Hippocampal formation (tissue), 2 donors: ENCODE measurements at places on chromosomes 13 and 19.

- DNase-seq, result no peak
Observed at GRCh38 chr13:64078025-64078424, 2662.4 kb upstream of the PCDH20 start.

DNA sequence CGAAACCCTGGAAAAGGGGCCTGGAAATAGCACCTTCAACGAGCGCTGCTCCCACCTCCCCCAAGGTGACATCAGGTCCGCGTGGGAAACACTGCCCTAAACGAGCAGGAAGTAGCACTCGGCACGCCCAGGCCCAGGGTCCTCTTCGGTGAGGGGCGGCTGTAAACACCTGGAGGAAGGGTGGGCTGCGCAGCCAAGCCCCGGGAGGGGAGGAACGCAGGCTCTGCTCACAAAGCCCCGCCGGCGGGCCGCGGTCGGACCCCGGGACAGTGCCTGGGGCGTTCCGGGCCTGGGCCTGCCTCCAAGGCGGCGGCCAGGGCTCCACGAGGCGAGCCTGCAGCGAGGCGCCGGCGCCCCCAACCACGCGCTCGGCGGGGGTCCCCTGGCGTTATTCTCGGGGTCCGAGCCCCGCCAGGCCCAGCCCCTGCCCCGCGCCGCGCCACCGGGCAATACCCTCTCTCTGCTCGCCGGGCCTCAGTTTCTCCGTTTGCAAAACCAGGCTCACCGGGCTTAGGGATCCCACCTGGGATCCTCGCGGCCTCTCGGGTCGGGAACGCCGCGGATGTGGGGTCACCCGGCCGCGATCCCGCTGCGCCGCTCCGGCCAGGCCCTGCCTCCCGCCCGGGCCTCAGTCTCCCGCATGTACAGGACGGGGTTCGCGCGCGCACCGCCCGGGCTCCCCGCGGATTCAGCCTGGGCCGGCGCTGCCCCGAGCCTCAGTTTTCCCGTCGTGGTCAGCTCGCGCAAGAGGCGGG, 630 bp downstream of the RNF126 start:
- no peak for DNase-seq

DNA sequence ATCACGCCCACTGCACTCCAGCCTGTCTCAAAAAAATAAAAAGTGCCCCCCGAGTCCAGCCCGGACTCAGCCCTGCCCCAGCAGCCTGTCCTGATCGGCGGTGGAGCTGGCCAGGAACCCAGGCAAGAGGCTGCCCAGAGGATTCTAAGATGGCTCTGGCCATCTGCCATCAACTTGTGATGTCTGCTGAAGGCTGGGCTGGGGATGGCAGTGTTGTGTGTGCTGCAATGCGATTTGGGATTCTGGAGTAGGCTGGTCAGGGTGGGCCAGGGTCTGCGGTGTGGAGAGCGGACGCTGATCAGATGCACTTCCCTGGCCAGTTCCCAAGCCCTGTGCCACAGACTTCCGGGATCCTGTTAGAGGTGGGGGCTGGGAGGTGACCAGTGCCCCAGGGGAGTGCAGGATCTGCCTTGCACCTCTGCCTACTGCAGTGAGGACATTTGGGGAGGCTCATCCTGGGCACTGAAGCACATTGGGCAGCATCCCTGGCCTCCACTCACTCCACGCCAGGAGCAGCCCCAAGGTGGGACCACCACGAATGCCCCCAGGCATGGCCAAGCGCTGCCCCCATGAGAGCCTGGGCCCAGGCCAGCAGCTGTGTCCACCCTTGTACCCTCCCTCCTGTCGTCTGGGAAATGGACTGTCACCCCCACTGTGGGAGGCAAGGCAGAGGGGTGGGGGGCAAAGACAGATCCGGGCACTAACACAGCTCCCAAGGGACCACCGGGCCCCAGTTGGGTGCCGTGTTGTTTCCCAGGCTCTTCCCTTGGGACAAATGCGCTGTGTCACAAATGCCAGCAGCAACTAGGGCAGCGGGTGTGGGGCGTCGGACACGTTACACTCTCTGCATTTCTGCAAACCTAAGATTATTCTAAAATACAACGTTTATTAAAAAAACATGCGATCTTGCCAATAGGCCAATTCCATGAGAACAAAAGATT, 3.4 kb upstream of the TBXA2R start:
- DNase-seq, result no peak

- no peak for DNase-seq
Observed at GRCh38 chr19:42149447-42150202, 17.4 kb upstream of the POU2F2 start.

DNA sequence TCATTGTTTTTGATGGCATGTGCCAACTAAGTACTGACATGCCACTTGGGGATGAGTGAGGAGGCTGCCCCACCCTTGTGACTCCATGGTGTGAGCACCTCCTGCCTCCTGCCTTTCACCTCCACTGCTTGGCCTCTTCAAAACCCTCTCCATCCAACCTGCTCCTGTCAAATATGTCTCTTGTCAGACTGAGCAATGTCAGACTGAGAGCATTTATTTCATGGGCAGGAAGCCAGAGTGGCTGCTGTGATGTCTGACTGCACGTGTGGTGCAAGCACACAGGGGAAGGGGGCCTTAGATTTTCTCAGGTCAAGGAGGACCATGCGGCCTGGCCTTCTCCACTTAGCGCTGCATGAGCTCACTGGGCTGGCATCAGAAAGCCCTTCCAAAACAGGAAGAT, 68.3 kb downstream of the STARD13 start:
- DNase-seq, result no peak

- no peak for DNase-seq
Observed at GRCh38 chr13:105144936-105145335, 1390.5 kb downstream of the EFNB2 start.

DNA sequence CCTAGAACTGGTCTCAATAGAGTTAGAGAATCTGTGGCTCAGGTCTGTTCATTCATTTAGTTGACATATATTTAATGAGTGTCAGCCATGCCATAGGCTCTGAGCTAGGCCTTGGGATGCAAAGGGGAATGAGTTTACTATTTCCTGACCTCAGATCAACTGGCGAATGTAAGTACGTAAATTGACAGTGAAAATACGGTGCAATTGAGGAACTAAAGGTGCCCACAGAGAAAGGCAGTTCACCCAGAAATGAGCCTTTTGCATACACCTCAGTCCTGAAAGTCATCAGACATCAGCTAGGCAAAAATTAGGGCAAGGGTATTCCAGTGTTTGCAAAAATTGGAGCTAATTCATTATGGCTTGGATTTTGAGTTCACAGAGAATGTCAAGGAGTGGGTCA, 20.6 kb upstream of the UPF3A start:
- DNase-seq, result no peak
